ENCODE measurements at places on chromosomes 6 and 20.

- DNase-seq, result no peak
Observed at GRCh38 chr6:63793465-63794137, 158.0 kb downstream of the PHF3 start.

DNA sequence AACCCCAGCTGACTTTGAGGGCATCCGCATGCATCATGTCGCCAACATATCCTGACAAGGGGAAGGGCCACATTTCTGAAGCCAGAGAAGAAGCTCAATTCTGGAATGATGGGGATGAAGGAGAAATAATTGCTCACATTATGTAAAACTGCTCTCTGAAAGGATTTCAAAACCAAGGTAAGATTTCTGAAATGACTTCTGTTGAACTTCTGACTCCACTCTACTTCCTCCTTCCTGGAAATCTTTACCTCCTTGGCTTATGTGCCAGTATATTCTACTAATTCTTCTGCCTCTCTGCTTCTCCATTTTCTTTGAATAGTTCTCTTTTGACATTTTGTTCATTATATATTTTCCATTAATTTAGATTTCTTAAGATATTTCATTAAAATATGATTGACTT lies 31.9 kb downstream of the HLA-DPB1 start:
- no peak for DNase-seq

GRCh38 chr6:43173591-43174262 lies 2.7 kb downstream of the SRF start:
- no peak for DNase-seq

- no peak for DNase-seq
Observed at GRCh38 chr20:21016751-21017150, 89.4 kb downstream of the LINC00237 start.

GRCh38 chr6:130148181-130148580 lies 74.6 kb downstream of the SAMD3 start:
- no peak for DNase-seq

DNA sequence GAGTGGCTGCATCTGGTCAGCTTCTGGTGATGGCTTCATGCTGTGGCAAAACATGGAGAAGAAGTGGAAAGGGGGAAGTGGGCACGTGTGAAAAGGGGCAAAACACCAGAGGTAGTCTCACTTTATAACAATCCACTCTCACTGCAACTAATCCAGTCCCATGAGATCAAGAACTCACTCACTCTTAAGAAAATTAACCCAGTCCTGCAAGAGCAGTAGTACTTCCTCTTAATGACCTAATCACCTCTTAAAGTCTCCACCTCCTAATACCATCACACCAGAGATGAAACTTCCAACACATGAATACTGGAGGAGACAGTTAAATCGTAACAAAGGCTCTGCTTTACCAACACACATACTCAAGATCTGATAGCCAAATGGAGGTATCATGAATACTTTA lies 152.6 kb downstream of the THEMIS start:
- no peak for DNase-seq

DNA sequence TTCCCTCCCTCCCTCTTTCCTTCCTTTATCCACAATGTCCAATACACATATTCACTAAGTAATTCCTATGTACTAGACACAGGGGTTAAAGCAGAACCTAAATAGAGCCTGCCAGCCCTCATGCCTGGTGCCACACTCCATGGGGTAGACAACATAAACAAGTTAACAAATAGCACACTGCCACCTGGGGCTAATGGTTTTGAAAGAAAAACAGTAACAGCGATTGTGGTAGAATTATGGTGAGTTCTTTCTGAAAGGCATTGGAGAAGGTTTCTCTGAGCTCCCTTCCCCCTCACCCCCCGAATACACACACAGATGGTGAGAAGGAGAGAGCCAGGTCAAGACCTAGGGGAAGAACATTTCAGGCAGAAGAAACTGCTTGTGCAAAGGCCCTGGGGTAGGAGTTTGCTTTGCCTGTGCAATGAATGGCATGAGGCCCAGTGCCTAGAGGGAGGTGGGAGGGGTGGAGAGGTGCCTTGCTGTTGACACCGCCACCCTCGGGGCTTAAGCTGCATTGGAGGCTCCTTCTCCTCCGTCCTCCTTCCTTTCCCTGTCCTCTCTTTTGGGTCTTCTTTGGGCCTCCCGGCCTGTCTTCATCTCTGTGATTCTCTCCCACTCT lies 502.4 kb upstream of the SULF2 start:
- no peak for DNase-seq

Measured in NCI-H1105 (cell line).